IMR-90 (cell line): ENCODE measurements at places on chromosomes 2 and 18. TPM values are rescaled to one million over a fixed set of nuclear protein-coding genes. Genes with fewer than 3 reads are reported as not detected.

Gene SERPINB4
- total RNA-seq, result not detected in 2 replicates

Gene CFAP65
- not detected in 2 replicates for total RNA-seq

Gene DNAJC5G
- total RNA-seq, result not detected in 2 replicates

Gene ESPNL
- total RNA-seq, result 1.4 and 2.0 TPM in 2 replicates

Gene FIGN
- 0.56 and 0.90 TPM in 2 replicates for total RNA-seq

Gene TCF7L1
- total RNA-seq, result 0.72 and 1.1 TPM in 2 replicates

Gene TSGA10
- total RNA-seq, result 0.54 and 1.1 TPM in 2 replicates

Gene SLC1A4
- total RNA-seq, result 6.9 and 8.1 TPM in 2 replicates

Gene BMP10
- not detected in 2 replicates for total RNA-seq

Gene ITGA6
- 43.9 and 88.3 TPM in 2 replicates for total RNA-seq

Gene MBP
- 0.90 and 1.4 TPM in 2 replicates for total RNA-seq

Gene SMAD7
- total RNA-seq, result 13.3 and 15.8 TPM in 2 replicates

Gene B4GALT6
- total RNA-seq, result 0.83 and 3.9 TPM in 2 replicates

Gene GALR1
- total RNA-seq, result not detected in 2 replicates

Gene BBS5
- total RNA-seq, result 1.4 and 1.9 TPM in 2 replicates

Gene GREB1
- not detected in 2 replicates for total RNA-seq

Gene SERPINB3
- total RNA-seq, result not detected in 2 replicates

- peak; percentile 11 for DNase-seq
Observed at GRCh38 chr2:232288489-232289030, 90.0 kb upstream of the ALPP start.

DNA sequence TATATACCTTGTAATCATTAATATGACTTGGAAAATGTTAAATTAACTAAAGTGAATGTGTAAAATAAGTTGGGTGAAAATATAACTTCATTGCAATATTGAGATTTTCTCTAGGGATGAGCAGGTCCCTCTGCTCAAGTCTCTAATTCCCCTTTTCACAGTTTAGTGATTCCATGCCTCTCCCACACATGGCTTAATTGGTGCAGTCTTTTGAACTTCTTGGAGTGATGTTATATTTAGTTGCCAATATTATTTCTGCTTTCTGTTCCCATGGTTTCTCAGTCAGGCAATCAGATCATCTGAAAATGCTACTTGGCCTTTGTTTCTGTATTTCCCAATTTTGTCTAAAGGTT lies 233.7 kb upstream of the SPOPL start:
- DNase-seq, result no peak

- DNase-seq, result no peak
Observed at GRCh38 chr2:239589270-239589825, 188.5 kb upstream of the HDAC4 start.

DNA sequence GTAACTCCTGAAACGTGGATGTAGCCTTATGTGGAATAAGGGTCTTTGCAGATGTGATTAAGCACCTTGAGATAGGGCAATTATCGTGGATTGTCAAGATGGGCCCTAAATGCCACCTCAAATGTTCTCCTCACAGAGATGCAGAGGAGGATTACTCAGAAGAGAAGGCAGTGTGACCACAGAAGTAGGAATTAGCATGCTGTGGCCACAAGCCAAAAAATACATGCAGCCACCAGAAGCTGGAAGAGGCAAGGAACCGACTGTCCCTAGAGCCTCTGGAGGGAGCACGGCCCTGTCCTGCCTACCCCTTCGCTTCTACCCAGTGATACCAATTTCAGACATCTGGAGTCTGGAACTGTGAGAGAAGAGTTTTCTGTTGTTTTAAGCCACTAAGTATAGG lies 47.3 kb upstream of the MGAT5 start:
- DNase-seq, result peak; percentile 66

DNA sequence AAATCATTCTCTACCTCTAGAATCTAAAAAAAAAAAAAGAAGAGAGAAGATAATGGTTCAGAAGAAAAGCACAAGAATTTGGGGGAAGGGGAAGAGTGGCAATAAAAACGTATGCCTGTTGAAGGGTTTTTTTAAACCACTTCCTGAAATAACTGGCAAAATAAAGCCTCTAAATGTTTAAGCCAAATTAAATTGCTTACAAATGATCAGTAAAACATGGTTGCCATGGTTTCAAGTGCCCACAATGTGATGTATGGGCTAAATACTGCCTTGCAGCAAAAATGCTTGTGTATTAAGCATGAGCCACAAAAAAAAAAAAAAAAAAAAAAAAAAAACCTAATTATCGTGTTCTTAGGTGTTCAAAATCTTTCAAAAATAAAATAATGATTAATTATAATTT lies 60.8 kb downstream of the RBM43 start:
- DNase-seq, result no peak

DNA sequence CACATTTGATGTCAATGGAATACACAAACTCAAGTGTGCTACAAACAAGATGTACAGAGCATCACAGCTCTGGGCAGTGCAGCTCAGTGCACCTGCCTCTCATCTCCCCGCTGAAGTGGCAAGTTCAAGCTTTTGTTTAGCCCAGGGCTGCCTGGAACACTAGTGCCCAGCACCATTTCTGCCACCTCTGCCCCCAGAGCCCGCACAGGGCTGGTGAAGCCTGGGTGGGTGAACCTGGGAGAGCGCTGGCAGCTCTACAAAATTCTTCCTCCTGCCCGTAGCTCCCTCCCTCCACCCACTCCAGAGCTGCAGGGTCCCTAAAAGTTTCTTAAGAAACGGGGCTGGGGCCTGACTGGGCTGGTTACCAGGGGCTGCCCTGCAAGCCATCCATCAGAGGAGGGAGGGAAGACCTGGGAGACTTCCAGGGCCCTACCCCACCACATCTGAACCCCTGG lies 1.5 kb downstream of the HES6 start:
- no peak for DNase-seq

DNA sequence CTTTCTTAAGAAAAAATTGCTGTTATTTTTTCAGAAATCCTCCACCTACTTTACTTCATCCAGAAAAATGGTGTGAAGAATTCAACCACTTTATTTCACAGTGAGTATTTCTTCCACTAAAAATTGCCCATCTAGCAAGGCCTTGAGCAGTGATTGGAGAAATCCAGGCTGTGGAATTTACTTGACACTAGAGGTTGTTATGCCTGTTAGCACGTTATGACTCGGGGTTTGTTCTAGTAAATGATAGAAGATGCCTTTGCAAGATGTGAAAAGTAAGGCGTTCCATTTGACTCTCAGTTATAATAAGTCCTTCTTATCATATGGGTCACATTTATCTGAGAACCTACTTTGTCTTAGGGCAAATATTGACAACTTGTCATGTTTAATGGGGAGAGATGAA lies 157.4 kb downstream of the MYO3B start:
- no peak for DNase-seq

GRCh38 chr18:63099848-63100629 lies 219.5 kb downstream of the BCL2 start:
- DNase-seq, result no peak

GRCh38 chr18:33231474-33232317 lies 208.8 kb downstream of the CCDC178 start:
- DNase-seq, result peak; percentile 60

- DNase-seq, result no peak
Observed at GRCh38 chr2:62071760-62072680, 123.9 kb upstream of the B3GNT2 start.

GRCh38 chr2:85578243-85579180 lies 1.1 kb downstream of the VAMP8 start:
- no peak for DNase-seq

GRCh38 chr2:217065695-217066405 lies 206.0 kb upstream of the TNP1 start:
- peak; percentile 98 for DNase-seq

GRCh38 chr2:74867841-74868658 lies 34.1 kb downstream of the HK2 start:
- peak; percentile 88 for DNase-seq

DNA sequence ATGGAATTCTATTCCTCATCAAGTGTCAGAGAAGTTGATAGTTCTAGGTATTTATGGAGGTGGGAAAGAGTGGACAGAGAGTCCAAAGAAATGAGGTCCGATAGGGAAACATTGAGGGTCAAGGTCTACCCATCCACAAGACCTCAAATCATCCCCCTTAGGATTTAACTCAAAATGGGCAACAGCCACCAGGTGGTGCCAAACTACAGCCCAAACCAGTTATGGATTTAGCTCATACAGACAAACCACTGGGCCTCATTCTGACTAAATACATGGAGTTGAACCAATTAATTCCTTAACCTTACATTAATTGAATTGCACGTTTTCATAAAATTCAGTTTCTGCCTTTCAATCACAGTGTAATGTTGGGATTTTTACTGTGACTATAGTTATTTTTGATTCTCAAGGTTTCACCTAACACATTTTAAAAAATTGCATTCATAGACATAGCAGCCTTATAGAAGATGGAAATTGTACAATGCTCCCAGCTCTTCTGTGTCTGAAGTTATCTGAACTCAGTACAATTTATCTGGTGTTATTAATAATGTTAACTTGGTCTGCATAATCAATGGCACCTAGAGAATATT lies 98.2 kb upstream of the HNMT start:
- peak; percentile 39 for DNase-seq

GRCh38 chr2:39150890-39151497 lies 30.1 kb upstream of the SOS1 start:
- DNase-seq, result no peak

- DNase-seq, result no peak
Observed at GRCh38 chr2:66547887-66548286, 113.0 kb downstream of the MEIS1 start.

DNA sequence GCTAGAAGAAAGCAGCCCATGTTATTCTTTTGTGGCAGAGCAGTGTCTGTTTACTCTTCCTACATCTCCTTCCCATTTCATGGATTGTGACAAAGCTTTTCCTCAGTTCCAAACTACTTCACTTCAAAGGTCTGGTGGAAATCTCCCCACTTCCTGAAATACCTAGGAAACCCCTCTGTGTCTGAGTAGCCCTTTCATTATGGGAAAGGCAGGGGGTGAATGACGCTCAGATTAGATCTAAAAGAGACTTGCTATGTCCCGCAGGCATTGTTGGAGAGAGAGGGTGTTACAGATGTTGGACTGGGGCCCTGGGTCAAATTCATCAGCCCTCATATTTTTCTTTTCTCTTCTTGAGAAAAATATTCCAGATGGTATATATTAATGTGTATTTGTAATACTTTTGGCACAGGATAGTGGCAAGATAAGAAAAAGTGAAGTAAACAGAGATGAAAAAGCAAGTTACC lies 675.0 kb downstream of the IRS1 start:
- peak; percentile 23 for DNase-seq

DNA sequence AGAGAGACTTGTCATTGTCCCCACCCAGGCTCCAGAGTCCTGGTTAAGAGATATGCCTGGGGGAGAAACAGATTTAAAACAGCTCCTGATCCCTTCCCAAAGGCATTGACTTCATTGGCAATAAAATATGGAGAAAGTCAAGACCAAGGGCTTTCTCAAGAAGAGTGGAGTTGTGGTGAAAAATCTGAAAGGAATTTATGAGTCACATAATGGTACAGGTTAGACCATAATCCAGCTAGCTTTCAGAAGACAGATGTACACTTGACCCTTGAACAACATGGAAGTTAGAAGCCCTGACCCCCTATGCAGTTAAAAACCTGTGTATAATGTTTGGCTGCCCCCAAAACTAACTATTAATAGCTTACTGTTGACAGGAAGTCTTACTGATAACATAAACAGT lies 599.1 kb upstream of the SOX11 start:
- no peak for DNase-seq

DNA sequence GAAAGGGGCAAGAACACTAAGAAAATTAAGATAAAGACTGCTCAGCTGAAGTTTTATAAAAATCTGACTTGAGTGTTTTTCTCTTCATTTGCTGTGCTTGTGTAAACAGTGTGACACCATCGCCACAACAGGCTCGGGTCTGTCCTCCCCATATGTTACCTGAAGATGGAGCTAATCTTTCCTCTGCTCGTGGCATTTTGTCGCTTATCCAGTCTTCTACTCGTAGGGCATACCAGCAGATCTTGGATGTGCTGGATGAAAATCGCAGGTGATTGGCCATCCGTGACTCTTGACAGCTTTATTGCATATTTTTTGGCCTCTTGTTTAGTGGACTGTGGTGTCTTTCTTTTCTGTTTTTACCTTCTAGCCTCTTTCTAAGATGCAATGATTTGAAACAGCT lies 22.1 kb downstream of the MFF start:
- DNase-seq, result no peak

GRCh38 chr2:144229296-144229695 lies 290.6 kb downstream of the ZEB2 start:
- DNase-seq, result no peak

GRCh38 chr2:200396781-200397242 lies 90.3 kb downstream of the SPATS2L start:
- peak; percentile 39 for DNase-seq

GRCh38 chr2:96225016-96225533 lies 16.4 kb upstream of the STARD7 start:
- DNase-seq, result no peak

- peak; percentile 46 for DNase-seq
Observed at GRCh38 chr18:29307231-29307630, 1130.3 kb upstream of the CDH2 start.

GRCh38 chr2:162478721-162479129 lies 134.8 kb downstream of the GCA start:
- DNase-seq, result no peak

GRCh38 chr2:2164326-2164917 lies 166.7 kb downstream of the MYT1L start:
- no peak for DNase-seq

- no peak for DNase-seq
Observed at GRCh38 chr18:49856496-49856895, 43.2 kb upstream of the ACAA2 start.

GRCh38 chr2:119853777-119854399 lies 94.2 kb downstream of the PTPN4 start:
- no peak for DNase-seq

GRCh38 chr2:25566094-25566493 lies 107.3 kb downstream of the DTNB start:
- no peak for DNase-seq

DNA sequence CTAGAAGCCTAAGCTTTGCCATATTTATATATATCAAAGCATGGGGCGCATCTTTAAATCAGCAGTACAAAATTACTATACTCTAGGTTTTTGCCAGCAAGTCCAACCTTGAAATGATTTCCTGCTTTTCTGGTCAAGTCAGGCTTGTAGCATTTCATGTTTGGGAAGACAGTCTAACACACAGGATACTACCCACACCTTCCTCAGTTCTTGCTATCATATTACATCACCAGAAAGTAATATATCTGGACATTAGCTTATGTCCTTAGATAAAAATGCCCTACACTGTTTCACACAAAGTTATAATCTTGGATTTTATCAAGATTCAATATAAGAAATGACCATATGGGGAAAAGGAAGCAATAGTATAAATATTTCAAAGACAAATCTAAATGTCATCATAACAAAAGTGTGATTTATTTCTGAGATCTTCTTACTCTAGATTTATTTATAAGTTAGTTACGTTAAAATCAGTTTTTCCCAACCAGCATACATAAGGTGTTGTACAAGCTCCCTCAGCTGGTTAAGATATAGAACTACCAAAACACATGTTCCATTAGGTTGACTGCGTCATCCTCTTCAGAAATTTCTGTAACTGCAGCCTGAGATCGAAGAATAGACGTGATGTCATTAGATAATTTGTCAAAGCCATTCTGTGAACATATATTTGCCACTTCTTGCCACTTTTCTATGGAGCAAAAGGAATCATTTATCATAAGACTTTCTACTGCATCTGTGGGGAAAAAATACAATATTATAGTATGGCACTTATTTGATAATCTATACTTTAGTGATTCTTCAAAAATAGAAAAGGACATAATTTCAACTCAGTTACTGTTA lies 56.6 kb downstream of the CLHC1 start:
- DNase-seq, result peak; percentile 87
